Activated naive CD4-positive, alpha-beta T cell treated with anti-CD3 and anti-CD28 coated beads, Interleukin-2, amount 50 U/mL, for 72 hours (primary cell): ENCODE measurements at places on chromosomes 1 and 21. TPM values are rescaled to one million over a fixed set of nuclear protein-coding genes. Genes with fewer than 3 reads are reported as not detected.

EPHA10 gene
- total RNA-seq = 3.0 TPM

- no peak for DNase-seq
Measured at GRCh38 chr21:27595716-27596115, 628.8 kb upstream of the ADAMTS5 start.

- no peak for DNase-seq
Measured at GRCh38 chr1:18363436-18363835, 117.3 kb upstream of the KLHDC7A start.

TAS1R1 gene
- total RNA-seq = not detected

DNA sequence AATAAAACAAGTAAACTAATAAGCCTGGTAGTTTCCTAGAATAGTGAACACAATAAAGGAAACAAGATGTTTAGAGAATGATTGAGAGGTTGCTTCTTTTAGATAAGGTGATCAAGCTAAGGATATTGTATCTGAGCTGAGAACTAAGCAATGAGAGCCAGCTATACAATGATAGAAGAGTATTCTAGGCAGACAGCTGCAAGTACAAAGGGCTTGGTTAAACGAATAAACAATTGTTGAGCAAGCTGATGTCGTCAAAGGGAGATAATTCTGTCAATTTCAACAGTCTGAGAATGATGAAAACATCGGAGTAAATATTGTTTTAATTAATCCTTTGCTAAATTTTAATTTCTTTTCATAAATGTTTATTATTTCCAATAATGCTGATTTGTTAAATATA is 5.5 kb upstream of the FH start:
- no peak for DNase-seq

DNA sequence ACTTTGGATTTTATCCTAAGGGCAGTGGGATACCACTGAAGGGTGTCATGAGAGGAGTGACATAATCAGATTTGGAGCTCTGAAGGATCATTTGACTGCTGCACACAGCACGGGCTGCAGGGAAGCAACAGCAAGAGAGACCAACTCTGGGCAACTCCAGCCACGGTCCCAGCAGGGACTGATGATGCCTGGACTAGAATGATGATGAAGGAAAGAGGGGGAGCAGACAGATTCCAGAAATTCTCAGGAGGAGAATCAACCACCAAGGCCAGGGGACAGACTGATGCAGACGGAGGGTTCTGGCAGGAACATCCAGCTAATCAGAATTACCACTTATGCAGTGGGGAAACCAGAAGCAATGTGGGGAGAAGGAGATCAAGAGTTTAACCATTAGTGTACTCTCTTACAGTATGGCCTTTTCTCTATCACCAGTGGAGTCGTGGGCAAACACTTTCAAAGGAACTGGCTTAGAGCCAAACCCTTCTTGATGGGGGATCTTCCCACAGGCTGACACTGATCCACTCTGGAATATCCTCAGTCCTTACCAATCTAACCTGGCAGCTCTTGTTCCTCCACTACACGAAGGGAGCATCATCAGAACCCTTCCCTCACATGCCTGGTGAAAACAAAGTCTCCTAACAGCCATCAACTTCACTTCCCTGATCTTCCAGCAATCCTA is 3.3 kb downstream of the URB1 start:
- no peak for DNase-seq
